C1 segment of cervical spinal cord (tissue), 14 donors: ENCODE measurements at places on chromosomes 12 and 14.

DNA sequence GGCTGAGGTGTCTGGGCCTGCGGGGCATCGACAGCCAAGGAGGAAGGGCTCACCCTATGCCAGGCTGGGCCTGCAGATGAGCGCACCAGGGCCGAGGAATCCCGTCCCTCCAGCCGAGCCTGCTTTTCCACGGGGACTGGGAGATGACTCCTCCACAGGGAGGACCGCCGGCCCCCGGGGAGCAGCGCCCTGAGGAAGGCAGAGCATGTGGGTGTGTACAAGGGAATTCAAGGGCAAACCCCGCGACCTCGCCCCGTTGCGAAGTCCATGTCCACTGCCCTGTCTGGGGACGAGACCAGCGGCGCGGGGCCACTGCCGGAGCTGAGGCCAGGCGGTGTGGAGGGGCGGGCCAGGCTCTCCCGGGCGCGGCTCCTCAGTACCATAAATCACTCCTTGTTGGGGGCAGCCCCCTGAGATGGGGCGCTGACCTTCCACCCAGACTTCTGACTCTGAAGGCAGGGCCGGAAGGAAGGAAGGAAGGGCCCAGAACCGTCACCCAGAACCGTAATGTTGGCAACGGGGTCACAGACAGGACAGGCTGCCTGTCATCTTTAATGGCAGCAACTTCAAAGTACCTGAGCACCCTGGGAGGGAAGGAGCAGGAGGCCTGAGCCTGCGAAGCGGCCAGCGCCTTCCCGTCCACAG, 52.5 kb downstream of the RNF34 start:
- DNase-seq = no peak

DNA sequence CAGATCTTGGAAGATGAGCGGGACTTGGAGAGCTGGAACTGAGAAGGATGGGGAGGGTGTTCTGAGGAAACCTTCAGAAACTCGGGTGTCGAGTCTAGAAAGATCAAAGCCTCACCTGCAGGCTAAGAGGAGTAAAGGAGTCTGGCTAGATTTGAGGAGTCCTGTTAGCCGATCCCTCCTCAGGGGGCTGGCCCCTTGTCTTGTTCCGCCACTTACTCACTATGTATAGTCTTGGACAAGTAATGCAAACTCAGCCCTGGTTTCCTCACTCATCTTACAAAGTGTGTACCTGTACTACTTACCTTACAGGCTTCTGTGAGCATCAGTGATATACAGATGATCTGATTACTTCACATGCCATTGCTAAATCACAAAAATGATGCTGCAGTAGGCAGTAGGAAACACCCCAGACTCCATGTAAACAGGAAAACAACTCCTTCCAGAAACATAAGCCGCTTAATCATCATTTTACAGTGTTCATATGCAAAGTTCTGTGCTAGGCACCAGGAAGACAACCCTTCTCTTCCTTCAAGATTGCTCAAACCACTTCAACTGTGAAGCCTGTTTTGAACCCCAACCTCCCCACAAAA, 2.0 kb upstream of the SPTLC2 start:
- DNase-seq = no peak

DNA sequence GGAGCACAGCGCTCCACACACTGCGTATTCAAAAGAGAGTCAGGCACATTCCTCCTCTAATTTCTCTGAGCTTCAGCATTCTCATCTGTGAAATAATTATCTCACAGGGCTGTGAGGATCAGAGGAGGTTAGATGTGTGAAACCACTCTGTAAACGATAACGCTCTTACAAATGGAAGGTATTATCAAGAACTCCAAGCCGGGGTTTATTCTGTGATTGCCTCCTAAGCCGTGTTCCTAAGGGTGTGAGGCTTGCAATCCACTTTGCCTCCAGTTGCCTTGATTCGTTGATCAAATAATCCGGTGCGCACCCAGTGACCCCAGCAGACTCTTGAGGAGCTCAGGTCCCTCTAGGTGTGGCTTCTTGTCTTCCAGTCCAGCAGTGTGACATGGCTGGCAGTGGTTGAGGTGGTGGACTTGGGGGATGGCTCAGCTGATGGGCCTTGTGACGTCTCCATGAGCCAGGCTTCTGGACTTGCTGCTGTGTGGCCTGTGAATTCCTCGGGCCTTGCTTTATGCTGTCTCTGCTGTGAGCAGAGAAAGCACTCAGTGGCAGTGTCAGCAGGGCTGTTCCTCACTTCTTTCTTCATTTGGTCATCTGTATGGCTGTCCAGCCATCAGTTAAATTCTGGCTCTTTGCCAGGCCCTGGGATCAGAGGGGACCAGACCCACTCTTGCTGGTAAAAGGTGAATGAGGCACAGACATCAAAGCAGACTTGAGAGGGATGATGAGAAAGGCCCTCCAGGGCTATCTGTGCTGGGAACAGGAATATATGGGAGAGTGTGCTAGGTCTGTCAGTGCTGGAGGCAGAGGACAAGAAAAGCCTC, 71.0 kb downstream of the SLC25A47 start:
- DNase-seq = no peak

GRCh38 chr12:114746297-114747011, 62.5 kb upstream of the TBX3 start:
- no peak for DNase-seq

DNA sequence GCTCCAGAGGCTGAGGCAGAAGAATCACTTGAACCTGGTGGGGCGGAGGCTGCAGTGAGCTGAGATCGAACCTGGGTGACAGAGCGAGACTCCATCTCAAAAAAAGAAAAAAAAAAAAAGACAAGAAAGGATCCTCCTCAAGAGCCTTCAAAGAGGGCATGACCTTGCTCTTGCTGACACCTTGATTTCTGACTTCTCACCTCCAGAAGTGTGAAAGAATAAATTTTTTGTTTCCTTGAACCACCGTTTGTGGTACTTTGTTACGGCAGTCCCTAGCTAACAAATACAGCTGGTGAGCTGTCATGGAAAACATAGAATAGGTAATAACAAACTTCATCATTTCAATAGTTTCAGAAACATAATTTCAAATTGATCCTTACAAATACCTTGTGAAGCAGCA, 1.9 kb upstream of the ACTR10 start:
- DNase-seq = no peak

GRCh38 chr12:27434673-27435565, 11.6 kb upstream of the SMCO2 start:
- no peak for DNase-seq

DNA sequence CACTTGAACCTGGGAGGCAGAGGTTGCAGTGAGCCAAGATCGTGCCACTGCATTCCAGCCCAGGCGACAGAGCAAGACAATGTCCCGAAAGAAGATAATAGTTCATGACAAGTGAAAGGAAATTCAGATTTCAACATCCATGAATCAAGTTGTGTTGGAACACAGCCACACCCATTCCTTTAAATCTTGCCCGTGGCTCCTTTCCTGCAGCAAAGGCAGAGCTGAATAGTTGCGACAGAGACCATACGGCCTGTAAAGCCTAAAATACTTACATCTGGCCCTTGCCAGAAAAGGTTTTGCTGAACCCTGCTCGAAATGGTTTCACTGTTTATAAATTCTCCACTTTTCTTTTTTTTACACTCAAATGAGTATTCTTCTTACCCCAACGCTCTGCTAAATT, 17.7 kb upstream of the ITPK1 start:
- no peak for DNase-seq

DNA sequence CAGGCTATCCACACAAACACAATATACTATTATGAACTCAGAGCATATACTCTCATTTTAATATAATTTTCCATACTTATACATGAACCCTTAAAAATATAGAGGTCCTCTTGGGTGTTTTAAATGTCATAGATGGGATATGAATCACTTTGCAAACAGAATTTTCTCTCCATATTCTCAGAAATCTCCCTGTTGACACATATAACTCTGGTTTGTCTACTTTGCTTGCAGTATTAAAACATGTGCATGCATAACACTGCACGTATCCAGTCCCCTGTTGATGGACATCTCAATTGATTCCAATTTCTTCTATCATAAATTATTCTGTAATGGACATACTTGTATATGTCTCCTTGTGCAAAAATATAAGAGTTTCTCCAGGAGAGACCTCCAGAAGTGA, 417.5 kb upstream of the TBX3 start:
- DNase-seq = no peak

DNA sequence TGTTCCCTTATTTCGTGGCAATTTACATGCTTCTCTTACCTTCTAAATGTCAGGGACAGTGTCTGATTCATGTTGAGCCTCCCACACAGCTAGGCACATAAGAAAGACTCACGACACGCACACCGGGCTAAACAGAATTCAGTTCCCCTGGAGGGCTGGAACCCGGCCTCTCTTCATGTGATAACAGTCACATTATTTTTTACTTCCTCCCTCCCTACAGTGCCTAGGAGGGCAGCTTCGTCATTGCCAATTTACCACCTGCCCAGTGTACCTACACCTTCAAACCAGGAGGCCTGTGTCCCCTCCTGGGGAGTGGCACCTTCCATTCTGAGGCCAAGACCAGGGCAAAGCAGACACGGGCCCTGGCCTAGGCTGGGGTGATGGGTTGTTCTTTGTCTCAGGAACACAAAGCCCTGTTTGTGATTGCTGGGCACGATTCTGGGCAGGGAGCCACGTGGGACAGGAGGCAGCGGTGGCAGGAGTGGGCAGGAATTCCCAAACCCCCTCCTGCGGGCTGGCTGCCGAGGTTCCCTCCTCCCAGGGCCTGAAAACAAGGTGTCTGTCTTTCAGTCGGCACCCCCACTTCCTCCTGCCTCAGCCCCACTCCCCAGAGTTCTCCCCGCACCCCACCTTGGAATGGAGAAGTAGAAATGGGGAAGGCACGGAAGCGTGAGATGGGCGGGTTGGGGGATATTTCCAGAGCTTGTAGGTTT, 6.8 kb upstream of the RASAL1 start:
- DNase-seq = peak; percentile 73

DNA sequence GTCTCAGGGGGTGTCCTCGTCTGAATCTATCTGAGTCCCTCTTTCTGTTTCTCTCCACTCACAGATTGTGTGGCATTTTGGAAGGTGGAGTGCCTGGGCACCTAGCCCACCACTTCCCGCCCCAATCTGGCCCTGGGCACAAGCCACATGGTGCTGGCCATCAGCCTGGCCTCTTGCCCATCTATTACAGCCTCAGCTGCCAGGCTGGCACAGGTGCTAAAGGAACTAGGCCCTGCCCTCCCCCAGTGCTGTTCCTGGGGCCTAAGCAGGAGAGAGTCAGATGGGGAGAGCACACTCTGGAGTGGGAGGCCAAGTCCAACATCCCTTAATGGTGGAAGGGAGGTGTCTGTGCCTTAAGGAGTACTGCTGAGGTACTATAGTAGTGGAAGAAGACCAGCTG, 8.3 kb upstream of the CALCOCO1 start:
- DNase-seq = peak; percentile 28

- DNase-seq = no peak
Observed at GRCh38 chr14:96979611-96980074, 182.5 kb downstream of the VRK1 start.

GRCh38 chr14:96260341-96260821, 4.4 kb downstream of the BDKRB1 start:
- DNase-seq = no peak

DNA sequence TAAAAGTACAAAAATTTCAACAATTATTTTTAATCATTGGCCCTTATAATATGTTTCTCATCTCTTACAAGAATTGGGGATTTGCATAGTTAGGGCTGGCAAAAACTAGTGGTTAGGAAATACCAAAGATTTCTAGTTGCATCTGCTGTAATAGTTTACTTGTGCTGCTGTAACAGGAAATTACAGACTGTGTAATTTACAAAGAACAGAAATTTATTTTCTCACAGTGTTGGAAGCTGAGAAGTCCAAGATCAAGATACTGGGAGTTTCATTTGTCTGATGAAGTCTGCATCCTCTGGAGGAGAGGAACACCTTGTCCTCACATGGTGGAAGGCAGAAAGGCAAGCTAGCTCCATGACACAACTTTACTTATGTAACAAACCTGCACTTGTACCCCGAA, 157.0 kb downstream of the FLRT2 start:
- DNase-seq = no peak

- DNase-seq = no peak
Observed at GRCh38 chr14:85154714-85155113, 375.2 kb upstream of the FLRT2 start.

GRCh38 chr12:29883525-29883924, 99.8 kb upstream of the TMTC1 start:
- no peak for DNase-seq

DNA sequence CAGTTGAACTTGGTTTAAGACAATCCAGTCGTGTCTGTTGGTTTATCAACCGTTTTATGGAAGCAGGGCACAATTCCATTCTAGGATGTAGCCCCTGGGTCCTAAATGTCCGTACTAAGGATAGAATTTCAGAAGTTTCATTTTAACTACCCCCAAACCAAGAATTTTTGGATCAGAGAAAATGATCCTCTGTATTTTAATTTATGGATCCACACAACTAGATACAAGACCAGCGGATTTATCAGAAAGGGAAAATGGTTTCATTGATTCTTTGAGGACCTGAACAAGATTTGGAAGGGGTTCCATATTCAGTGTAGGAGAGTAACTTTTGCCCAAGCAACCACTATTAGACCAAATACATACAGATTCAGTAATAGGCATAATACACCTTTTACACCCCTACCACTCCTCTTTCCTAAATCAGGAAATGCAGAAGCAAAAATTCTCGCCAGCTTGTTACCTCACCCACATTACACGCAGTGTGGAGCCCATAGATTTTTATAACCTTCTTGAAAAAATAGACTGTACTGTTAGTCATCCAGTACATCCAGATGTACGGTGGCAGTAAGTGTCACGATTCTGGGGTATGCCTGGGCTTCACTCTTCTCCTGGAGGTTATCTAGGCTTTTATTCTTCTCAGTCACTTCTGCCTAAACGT, 1.4 kb upstream of the FBXL14 start:
- DNase-seq = no peak

GRCh38 chr12:131279281-131279921, 325.7 kb downstream of the ADGRD1 start:
- no peak for DNase-seq

DNA sequence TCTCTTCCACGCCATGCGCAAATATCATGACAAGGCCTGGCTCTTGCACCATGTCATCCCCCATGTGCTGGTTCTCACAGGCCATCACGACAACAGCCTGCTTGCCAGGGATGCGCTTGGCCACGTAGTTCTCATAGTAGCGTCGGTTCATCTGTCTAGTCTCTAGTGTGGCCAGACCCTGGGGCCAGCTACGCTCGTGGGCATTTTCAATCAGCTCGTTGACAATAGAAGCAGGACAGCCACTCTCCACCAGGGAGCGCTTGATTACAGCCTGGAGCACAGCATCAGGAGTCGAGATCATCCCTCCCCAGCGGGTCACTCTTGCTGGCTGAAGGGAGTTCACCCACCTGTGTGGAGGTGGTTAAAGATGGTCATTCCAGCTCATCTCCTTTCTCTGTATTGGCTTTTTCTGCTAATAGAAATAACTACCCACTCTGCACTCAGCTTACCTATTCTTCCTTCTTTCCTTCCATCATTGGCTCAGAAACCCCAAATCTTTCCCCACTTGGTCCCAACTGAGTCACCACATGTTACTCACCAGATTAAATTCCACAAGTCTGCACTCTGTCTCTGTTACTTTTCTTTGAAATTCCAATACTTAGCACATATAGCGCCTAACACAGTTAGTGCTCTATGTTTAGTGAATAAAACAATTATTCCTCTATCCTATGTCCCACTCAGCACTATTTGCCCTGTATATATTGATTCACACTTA, 15.1 kb downstream of the RNF41 start:
- no peak for DNase-seq
